ENCODE measurements at places on chromosomes 3 and 15.

DNA sequence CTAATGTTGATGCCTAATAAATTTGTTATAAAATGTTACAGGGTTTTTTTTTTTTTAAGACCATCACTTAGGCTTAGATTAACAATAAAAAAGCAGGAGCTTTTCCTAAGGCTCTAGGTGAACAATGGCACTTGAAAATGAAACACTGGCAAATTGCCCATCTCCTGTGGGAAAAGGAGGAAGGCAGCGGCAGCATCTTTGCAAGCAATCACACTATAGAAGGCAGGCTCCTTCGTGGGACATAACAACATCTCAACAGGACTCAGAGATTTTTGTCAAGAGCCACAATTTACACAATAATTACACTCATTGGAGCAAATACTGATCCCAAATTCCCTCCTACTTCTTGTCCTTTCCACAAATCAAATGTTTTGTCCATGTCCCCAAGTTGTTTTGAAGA lies 646.7 kb downstream of the ROBO2 start:
- no peak for DNase-seq

DNA sequence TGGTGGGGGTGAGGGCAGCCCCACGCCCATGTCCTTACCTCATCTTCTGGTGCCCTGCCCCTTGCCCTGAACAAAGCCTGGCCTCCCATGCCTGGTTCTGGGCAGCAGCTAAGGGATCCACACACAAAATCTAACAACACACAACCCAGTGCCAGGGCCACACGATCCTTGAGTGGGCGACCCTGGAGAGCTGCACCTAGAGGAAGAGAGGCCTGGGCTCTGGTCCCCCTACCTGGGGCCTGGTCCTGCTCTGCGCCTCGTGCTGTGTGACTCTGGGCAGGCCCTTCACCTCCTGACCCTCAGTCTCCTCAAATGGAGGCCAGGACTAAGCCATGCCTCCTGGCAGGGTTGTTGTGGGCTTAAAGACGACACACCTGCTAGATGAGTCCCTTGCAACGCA lies 20.0 kb upstream of the C3orf22 start:
- DNase-seq = no peak

GRCh38 chr3:7695049-7695448 lies 806.6 kb upstream of the LMCD1 start:
- DNase-seq = no peak

- no peak for DNase-seq
Observed at GRCh38 chr3:6509576-6509975, 351.3 kb upstream of the GRM7 start.

DNA sequence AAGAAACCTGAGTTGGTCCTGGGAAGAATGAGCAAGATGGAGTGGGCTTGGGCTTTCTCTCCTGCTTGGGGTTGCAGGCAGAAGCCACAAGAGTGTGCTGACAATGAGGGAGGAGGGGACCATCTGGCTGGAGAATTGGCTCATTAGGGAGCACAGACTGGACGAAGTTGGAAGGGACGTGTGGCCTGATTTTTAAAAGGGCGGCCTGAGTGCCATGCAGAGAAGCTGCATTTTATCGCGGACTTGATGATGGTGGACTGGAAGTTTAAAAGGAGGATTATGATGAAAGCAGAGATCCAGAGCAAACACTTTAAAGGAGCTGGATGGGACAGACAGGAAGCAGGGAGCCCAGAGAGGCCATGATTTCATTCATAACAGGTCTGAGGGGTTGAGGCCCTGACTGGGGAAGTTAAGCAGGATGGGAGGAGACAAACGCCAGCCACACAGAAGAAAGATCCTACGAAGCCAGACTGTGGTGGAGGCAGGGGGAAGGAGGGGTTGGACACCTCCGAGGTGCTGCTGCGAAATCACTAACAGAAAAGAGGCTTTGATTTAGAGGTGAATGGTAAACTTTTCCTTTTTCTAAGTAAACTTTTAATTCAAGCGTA lies 23.6 kb downstream of the TLNRD1 start:
- no peak for DNase-seq

GRCh38 chr3:112642912-112643506 lies 2.1 kb upstream of the CCDC80 start:
- DNase-seq = peak; percentile 78

- peak; percentile 55 for DNase-seq
Observed at GRCh38 chr3:61637088-61638051, 76.0 kb downstream of the PTPRG start.

DNA sequence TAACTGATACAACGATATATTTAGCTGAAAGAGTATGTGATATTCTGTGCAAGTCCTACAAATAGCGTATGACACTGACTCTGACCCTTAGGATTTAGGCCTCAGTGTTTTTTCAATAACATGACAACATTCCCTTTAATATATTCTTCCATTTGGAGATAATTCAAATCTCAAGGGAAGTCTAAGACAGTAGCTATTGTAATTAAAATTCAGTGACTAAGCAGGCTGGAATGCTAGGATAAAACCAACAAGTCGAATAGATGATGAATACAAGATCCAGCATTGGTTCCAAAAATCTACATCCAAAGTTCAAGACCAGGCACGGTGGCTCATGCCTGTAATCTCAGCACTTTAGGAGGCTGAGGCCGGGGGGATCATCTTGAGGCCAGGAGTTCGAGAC lies 56.2 kb downstream of the QTRT2 start:
- DNase-seq = peak; percentile 67

DNA sequence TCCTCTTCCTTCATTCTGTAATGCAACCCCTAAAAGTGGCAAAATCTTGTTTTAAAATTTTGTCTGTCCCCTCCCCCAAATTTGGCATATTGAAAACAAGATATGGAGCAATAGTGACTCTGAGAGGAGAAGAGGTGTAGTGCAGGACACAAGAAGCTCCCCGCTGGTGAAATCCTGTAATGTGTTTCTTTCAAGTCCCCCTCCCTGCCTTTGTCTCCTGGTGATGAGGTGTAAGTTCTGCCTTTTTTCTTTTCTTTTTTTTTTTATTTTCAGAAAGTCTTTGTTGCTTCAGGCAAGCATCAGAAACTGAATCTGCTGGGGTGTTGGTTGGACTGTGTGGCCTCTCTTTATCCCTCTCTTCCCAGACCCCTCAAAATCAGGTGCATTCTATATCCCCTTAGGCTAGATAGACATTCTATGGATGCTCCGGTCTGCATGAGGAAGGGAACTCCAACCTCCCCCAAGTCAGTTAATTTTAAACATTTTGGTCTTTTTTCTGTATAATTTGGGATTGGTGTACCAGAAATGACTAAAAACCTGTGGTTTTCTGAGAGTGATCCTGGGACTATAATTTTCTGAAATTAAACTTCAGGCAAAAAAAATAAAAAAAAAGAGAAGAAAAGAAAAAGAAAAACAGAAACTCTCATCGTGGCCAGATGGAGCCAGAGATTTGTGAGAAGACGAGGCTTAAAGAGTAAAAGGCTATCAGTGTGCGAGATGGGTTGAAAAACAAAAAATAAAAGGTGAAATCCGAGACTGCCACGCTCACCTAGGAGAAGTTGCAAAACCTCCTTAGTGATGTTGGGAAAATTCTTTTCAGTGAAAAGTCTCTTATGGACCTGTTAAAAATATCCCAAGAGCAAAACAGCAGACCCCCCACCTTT lies 21.4 kb downstream of the ACKR2 start:
- DNase-seq = no peak

- no peak for DNase-seq
Observed at GRCh38 chr15:100194996-100195395, 146.8 kb downstream of the ADAMTS17 start.

DNA sequence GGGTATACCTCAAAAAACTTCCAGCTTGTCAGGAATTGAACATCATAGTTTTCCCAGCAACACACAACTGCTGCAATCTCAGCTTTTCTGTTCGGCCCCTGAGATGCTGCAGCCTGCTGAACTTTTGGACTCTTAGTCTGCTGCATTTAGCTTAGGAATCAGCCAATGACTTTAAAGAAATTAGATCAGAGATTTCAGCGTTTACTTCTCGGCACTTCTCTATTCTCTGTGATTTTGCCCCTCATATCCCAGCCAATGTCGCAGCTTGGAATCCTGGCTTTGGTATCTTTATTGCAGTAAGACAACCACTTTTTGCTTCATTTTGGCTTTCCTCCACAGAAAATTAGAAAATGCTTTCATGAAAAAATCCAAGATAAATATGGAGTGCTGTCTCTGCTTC lies 86.3 kb upstream of the MCTP2 start:
- DNase-seq = no peak

DNA sequence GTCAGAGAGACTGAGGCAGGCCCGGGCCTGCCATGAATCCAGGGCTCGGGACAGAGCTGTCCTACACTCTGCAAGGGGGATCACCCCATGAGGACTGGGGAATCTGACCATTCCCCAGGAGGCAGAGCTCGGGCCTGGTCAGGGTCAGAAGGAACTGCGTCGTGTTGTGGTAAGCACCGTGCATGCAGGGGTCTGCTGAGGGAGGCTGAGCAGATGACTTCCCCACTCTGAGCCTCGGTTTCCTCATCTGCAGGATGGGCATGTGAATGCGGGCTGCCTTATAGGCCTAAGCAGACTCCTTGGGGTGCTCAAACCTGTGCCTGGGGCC lies 61.6 kb upstream of the IQSEC1 start:
- DNase-seq = no peak

DNA sequence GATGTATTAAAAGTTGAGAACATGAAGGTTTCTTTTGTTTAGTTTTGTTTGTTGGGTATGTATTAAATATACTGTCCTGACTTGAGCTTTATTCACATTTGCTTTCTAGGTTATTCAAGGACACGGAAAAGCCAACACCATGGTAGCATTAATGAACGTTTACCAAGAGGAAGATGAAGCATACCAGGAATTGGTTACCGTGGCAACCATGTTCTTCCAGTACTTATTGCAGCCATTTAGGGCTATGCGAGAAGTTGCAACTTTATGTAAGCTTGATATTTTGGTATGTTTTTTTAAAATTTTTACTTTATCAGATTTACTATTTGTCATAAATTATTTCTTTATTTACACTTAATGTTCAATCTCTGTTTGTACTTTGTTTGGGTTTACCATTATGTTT lies 3.6 kb downstream of the WHAMM start:
- DNase-seq = no peak

GRCh38 chr3:42507761-42508335 lies 5.4 kb downstream of the VIPR1 start:
- DNase-seq = no peak

DNA sequence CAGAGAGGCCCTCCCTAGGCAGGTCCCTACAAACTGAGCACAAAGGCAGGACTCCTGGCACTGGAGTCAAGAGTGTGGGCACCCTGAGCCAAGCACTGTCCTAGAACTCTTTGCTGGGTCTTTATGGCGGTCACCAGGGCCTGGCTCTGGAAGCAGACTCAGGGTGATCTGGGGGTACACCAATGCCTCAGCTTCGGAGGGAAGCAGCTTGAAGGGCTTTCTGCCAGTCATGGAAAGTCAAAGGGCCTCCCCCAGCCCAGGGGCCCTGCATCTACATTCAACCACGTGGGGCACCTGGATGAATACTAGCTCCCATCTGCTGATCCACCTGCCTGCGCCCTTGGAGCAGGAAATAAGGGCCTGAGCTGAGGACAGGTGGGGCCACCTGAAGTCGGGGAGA lies 7.4 kb downstream of the EPB42 start:
- DNase-seq = no peak

DNA sequence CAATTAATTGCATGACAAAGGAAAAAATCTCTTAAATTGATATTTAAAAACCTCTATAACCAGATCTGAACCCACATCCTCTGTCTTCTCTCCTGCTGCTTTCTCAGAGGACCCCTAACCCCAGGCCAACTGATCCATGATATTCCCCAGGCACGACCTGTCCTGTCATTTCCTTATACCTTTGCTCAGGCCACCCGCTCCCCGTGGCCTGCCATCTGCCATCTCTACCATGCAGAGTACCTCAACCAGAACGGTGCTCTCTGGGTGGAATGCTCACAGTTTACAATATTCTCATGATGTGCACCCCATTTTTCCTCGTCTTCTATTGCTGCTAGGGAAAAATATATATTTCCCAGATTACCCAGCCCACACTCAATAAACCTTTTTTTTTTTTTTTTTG lies 57.7 kb downstream of the ARHGEF3 start:
- DNase-seq = no peak

DNA sequence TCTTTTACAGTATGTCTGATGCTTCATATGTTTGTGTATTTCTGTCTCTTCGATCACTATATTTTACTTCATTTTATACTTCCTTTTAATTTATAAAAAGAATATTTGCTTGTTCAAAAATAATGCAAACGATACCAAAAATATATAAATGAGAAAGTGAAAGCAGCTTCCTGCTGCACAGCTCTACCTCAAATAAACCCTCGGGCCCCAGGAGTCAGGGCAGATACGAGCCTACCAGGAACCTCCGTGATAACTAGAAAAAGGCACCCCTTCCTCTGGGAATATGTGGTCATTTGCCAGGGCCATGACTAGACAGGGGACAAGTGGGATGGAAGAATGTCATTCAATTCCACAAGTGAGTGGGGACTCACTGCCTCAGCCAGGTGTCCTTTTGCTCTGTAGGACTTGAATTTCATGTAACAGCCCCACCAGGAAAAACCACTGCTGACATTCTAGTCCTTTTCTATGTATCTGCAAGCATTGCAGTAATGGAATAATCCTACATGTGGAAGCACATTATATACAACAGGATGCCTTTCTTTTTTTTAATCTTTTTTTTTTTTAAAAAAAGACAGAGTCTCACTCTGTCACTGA lies 133.3 kb downstream of the SUCLG2 start:
- no peak for DNase-seq

- peak; percentile 64 for DNase-seq
Observed at GRCh38 chr3:37779289-37780152, 82.2 kb upstream of the CTDSPL start.

DNA sequence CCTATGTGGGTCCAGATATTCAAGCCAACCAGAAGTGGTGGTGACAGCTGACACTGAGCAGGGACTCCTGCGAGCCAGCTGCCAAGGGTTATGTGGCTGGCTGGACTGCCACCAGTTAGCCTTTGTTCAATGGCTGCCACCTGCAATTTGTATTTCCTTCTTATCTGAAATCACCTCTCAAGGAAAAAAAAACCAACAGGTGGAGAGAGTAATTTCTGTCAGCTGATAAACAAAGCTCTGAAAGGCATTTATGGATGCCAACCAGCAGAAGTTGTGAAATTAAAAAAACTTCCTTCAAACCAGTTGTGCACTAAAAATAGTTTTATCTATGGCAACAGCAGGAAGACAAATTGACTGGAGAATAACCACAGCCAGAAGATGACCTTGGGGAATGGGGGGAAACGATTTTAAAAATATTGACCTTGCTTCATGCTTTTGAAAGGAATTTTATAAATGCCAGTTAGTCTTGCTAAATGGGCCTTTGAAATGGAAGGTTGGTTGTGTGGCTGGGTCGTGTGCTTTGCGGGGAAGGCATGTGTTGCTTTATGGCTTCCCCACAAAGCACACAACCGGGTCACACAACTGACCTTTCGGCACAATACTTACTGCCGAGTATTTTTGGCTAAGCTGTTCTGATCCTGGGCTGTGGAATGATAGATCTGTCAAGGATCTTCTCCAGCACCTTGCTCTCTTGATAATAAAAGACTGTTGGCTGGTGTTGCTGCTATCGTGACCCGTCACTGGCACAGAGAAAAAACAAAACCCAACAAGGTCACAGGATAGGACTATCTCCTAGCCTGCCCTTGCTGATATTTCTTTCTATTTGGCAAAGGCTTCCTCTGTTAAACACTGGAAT lies 3.5 kb downstream of the MYZAP start:
- DNase-seq = no peak

Data from astrocyte (in vitro differentiated cells and primary cell).